ENCODE measurements at places on chromosomes 7 and 10.

- no peak for DNase-seq
Measured at GRCh38 chr10:97771055-97771891, 526 bp downstream of the SFRP5 start.

GRCh38 chr7:19464751-19465150 lies 244.1 kb downstream of the POLR1F start:
- no peak for DNase-seq

DNA sequence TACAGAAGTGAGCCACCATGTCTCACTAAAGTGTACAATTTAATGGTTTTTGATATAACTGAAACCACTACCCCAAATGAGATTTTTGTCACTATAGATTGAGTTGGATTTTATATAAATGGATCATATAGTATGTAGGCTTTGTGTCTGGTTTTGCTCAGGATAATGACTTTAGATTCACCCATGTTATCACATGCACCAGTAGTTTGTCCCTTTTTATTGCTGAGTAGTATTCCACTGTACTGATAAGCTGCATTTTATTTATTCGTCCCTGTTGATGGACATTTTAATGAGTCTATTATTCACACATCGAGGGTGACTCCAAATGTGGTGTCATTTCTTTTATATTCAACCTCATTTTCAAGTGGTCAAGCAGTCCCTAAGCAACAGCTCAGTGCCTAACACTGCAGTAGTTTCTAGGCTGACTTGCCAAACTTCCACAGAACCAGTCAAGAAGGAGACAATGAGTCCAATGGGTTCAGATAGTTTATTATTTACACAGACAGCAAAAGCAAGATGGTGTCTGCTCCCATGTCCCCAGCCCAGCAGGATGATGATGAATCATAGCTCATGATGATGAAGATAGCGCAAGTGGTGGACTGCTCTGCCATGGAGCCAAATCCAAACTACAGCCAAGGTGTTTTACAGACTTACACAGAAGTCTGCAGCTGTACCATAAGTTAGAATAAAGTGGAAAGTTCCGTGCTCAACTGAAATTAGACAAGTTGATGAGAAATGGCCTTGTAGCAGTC lies 6.6 kb upstream of the FMC1 start:
- DNase-seq = no peak

- no peak for DNase-seq
Measured at GRCh38 chr7:27164367-27165088, 809 bp downstream of the HOXA9 start.

DNA sequence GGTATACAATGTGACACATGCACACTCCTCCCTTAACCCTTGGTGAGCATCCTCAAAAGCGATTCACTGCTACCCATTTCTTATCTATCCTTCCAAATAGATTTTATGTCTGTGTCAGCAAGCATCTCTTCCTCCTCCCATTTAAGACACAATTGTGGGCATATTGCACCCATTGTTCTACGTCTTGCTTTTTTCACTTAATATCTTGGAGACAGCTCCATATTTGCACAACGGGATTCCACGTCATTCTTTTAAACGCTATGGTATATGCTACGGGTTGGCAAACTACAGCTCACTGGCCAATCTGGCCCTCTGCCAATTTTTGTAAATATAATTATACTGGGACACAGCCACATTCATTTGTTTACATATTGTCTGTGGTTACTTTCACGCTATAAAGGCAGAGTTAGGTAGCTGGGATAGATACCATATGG lies 88.6 kb downstream of the RNF216 start:
- DNase-seq = no peak

DNA sequence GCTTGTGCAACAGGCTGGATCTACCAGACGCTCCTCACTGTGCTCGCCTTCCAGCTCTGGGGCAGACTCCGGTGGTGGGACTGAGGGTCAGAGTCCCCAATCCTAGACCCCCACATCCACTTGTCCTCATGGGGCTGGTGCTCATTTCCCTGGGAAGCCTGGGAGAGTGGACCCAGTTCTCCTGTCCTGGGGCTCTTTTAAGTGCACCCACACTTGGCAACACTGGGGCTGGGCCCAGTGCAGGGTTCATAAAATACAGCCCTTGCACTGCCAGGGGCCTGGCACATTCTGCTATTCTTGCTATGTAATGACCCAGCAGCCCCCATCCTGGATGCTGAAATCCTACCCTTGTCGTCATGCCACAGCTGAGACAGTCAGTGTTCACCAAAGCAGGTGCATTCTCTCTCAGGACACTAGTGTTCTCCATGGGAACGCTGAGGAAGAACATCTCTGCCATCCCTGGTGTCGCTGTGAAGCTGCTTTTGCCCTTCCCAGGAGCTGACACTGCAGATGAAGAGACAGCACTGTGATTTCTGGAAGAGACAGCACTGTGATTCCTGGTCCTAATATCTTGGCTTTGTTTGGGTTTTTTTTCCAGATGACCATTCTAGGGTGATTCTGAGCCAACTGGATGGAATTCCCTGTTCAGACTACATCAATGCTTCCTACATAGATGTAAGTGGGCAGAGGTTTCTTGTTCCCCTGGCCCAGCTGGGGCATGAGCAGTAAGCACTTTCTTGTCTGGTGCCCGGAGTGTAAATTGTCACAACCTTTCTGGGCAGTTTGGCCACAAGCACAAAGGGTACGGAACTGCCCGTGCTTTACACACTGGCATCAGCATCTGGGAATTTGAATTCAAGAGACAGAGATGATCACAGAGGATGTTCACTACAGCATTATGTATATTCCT lies 65.6 kb downstream of the MKI67 start:
- DNase-seq = no peak

DNA sequence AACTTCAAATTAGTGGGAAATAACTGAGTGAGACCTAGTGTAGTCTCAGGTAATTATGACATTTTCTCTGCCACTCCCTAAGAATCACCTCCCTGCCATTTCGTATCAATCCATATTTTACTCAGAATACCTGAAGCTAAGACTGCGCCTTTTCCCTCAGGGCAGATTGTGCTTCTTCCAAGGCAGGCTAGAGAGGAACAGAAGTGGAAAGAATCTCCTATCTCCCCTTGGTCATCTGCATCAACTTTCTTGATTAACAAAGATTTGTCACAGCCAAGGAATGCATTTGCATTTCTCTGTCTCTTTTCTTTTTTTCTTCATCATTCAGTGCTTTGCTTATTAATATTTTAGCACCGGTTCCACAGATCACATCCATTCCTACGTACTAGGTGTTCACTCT lies 119.1 kb downstream of the PTPRZ1 start:
- no peak for DNase-seq

DNA sequence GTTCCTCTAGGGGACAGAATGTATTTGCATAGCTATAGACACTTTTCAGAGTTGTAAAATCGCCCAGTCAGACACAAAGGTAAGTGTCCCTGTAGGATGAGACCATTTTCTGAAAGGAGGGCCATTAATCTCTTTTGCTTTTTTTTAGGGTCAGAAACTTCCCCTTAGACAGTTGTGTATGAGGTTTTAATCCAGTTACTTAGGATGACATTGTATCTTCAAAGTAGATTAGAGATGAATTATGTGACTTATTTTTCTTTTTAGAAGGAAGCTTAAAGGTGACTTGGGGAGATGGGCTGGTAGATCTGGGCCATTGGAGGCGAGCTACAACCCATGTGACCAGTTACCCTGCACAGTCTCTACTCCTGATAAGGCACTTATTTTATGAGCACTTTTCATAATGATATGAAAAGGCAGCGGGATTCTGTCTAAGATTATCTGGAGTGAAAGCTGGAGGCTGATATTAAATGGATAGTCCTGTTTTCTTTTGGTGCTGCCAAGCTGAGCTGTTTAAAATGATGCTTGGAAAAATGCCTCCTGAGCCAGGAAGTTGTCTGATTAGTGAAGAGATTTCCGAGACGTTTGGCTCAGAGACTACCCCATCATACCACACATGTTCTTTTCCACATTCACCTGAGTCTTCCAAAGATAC lies 264.3 kb downstream of the AUTS2 start:
- no peak for DNase-seq

DNA sequence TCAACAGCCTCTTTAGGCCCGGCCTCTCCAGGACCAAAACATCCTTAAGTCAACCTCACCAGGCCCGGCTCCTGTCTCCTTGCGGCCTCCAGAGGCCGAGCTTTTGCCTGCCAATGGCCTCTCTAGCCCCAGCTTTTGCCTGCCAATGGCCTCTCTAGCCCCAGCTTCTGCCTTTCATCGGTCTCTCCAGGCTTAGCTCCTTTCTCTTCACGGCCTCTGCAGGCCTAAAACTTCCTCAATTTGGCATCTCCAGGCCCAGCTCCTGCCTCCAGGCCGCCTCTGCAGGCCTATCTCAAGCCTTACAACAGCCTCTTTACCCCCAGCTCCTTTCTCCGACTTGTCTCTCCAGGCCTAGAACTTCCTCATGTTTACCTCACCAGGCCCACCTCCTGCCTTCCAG lies 15.7 kb upstream of the TMEM248 start:
- DNase-seq = no peak

DNA sequence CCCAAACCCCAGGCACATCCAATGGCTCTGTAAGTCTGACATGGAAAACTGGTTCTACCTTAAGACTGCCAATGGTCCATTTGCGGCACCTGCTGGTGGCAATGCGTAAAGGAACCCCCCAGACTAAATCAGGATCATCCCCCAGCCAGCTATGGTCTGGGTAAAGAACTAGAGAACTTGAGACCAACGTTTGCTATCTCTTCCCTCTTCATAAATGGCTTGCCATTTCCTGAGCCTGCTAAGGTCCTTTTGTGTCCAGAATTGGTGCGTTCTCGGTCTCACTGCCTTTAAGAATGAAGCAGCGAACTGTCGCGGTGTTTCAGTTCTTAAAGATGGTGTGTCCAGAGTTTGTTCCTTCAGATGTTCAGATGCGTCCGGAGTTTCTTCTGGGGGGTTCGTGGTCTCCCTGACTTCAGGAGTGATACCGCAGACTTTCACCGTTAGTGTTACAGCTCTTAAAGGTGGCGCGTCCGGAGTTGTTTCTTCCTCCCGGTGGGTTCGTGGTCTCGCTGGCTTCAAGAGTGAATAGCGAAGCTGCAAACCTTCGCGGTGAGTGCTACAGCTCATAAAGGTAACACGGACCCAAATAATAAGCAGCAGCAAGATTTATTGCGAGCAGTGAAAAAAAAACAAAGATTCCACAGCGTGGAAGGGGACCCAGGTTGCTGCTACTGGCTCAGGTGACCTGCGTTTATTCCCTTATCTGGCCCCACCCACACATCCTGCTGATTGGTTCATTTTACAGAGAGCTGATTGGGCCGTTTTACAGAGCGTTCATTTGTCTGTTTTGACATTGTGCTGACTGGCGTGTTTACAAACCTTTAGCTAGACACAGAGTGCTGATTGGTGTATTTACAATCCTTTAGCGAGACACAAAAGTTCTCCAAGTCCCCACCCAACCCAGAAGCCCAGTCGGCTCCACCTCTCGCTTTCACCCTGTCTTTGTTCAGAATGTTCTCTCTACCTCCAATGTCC lies 95.4 kb downstream of the ELMO1 start:
- DNase-seq = peak; percentile 58

- DNase-seq = no peak
Measured at GRCh38 chr7:94425546-94425945, 30.9 kb downstream of the COL1A2 start.

DNA sequence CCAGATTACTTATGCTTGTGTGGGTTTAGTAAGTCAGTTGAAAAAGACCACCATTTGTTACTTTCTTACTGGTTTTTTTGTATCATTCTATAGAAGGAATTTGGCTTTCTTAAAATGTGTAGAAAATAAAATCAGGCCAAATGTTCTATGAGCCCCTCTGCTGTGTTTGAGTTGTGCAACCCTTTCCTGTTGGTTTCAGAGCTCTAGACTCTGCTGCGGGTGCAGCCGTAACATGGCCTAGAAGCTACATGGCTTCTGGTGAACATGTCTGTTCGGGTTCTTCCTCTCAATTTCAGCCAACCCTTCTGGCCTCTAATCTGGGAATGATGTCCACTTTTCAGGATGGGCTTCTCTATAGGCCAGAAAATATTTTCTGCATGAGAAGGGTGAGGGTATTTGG lies 56.6 kb upstream of the RAB18 start:
- no peak for DNase-seq

DNA sequence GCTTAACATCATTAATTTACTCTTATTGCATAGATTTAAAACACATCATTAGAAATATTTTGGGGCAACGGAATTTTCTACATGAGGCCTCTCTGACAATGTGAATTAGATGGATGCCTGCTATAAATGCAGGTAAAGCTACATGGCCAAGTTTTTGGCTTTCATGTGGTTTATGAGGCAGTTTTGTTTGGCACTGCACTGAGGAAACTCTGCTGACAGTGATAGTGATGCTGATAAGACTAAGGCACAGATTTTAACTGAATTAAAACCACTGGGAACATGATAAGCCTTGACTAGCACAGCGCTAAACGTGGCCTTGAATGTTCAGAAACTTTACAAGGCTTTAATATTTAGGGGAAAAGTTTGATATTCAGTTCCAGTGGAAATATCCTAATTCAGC lies 114.3 kb upstream of the NOBOX start:
- DNase-seq = no peak

GRCh38 chr7:33706771-33707200 lies 198.6 kb upstream of the BMPER start:
- no peak for DNase-seq

DNA sequence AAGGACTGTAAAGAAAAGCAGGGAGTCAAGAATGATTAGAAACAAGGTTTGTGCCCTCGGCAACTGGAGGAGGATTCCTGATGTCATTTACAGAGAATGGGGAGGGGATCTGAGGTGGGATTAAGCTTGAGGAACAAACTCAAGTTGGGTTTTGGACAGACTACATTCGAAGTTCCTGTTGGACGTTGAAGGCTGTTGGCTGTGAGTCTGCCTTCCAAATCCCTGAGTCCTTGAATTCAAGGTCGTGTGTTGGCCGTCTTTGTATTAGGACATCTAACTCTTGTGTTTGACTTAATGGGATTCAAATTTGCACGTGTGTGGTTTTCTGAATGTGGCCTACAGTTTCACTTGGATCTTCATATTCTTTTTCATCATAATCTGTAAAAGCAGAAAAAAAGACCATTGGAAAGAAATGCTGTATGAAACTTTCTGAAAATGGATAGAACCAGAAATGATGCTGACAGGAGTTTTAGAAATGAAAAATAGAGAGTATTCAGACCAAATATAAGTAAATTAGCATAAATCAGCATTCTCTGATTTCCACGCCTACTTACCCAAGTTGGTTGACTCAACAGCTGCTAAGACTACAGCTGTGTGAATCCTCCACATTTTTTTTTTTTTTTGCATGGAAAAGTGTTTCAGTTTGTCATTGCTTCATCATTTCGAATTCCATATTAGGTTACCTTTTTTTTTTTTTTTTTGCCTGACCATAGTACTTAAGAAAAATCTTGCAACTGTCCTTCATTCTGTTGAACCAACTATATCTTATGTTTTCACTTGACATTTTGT lies 94.8 kb downstream of the KIAA1217 start:
- no peak for DNase-seq

DNA sequence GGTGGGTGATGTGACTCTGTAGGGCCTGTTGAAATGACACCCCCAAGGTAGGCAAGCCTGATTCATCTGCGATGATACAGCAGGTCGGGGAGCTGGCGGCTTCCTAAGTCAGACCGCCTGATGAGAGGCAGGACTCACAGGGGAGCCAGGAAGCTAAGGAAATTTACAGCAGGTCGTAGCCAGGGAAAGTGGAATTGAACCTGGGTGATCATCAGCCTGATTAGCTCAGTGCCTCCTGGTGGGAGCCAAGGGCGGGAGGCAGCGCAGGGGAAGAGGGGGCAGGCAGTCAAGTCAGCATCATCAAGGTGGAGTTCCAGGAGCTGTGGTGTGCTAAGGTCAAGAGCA lies 18.5 kb upstream of the TRIM56 start:
- DNase-seq = no peak
